CD4-positive, CD25-positive, alpha-beta regulatory T cell (primary cell): ENCODE measurements at places on chromosomes 6 and 20. TPM values are rescaled to one million over a fixed set of nuclear protein-coding genes. Genes with fewer than 3 reads are reported as not detected.

- no peak for DNase-seq
Measured at GRCh38 chr20:38447251-38447661, 12.1 kb upstream of the SNHG17 start.

- no peak for DNase-seq
Measured at GRCh38 chr6:131651782-131652181, 14.7 kb downstream of the ENPP3 start.

GRCh38 chr20:36471885-36472636, 69.3 kb upstream of the MYL9 start:
- no peak for DNase-seq

DNA sequence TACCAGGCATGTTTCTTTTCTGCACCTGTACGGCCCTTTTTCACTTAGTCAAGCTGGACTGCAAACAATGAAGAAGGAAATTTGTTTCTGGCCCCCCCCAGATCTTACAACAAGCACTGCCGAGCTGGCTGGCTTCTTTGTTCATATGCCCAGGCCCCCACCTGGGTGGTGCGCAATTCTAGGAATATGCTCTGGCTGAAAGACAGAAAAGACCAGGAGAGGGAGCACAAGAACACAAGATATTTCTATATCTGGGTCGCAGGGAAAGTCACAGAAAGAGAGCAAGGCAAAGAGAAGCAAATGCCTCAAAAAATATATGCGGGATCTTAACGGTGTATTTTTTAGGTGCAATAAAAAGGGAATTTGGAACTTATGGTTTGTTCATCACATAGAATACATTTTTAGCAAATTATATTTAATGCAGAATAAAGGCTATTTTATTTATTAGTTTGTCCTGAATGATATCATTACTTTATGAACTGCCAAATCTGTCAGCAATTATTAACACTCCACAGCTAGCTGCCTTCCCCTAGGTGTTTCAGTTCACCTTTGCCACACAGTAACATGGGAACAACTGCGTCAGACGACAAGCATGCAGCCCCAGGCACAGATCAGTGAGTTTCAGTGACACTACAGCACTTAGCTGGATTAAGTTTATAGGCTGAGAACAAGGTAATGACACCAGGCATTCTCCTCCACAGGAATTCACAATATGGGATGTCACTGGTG, 76.5 kb downstream of the GJA10 start:
- no peak for DNase-seq

DNA sequence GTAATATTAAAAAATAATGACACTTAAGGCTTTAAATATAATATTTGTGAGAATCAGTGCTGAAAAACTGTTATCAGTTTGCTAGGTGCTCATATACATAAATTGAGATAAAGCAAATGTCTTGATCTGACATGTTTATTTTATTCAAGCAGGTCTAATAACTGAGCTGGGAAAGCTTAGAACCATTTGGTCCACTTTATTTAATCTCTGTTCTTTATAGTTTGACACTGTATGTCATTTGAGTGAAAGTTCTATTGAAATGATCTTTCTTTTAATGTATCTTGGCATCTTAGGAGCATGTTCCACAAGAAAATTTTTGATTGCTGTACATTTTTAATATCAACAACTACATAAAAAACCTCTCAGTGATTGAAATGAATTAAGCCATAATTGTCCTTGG, 772.0 kb upstream of the NRSN1 start:
- no peak for DNase-seq

DNA sequence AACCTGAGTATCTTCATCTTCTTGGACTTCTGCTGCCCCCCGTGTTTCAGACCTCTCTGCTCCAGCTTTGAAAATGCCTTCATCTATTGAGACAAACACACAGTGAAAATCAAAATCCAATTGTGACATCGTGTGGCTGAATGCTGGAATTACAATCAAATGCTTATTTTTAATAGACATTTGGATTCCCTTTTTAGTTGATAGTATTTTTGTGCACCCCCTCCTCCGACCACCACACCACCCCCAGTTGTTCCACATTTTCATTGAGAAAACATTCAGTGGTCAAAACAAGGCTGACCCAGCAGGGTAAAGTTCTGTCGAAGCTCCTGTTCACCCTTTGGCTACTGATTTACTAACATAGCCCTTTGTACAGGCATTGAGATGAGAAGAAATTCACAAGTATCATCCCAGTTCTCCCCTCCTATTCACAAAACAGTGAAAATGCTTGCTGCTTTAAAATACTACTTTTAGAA, 79.0 kb downstream of the NRSN1 start:
- no peak for DNase-seq

PSMF1 gene
- 151 TPM for polyA plus RNA-seq

DNA sequence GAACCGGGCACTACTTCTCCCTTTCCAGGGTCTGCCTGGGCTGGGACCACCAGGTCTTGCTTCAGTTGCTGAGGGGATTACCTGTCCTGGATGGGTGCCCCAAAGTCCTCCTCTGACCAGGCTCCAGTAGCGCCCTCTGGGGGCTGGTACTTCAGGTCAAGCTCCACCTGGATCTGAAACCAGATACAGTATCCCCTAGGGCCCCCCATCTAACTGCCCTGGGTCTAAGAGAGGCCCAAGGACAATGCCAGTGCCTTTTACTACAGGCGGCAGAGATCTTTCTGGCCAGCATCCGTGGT, 11.2 kb upstream of the SPAG4 start:
- no peak for DNase-seq

DNA sequence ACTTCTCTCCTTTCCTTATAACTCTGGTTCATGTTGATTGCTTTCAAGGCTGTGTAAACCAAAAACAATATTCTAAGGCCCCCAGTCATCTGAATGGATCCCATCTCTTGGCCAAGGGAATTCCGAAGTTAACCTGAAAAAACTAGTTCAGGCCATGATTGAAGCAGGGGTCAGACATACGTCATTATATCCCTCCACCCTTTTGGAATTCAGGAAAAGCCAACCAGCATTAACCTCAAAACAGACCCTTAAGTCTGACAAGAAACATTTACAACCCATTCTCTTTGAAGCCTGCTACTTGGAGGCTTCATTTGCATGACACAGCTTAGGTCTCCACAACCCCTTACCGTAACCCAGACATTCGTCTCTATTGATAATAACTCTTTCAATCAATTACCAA, 39.7 kb downstream of the SLC26A8 start:
- DNase-seq: no peak

OOEP gene
- polyA plus RNA-seq: 0.25 TPM

GRCh38 chr6:81812401-81812800, 59.9 kb upstream of the TENT5A start:
- no peak for DNase-seq

BMP5 gene
- not detected for polyA plus RNA-seq

KIAA1755 gene
- polyA plus RNA-seq: not detected

- no peak for DNase-seq
Measured at GRCh38 chr6:75556240-75556639, 45.4 kb upstream of the SENP6 start.

LIME1 gene
- polyA plus RNA-seq: 338 TPM

OSTM1 gene
- 54.7 TPM for polyA plus RNA-seq

PGC gene
- polyA plus RNA-seq: not detected

GRCh38 chr6:155455766-155456165, at the start of gene NOX3:
Gene NOX3, minus strand, starts transcription at chr6:155455839. Its CDS starts 39 bp downstream, at chr6:155455800.
- no peak for DNase-seq
